KG1 (cell line): ENCODE measurements at places on chromosomes 3 and 15.
A peak's percentile ranks its signal among the peaks of the same experiment; 100 is the strongest.

DNA sequence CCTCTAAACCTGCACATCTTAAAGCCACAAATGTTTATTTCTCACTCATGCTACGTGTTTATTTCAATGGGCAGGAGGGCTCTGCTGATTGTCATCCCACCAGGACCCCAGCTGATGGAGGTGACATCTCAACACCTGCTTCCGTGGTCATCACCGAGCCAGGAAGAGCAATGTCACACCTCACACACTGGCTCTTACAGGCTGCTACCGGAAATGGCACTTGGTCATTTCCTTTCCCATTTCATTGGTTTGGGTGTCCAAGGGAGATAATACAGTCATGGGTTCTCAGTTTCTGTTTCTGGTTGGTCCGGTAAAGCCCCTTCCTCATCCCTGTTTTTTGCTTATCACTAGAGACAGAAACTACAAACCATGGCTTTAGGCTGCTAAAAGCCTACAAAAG is 41.9 kb downstream of the ABHD2 start:
- no peak for DNase-seq

- DNase-seq = no peak
These were observed 80.5 kb downstream of the UBE2E2 start for GRCh38 chr3:23283625-23284024.

DNA sequence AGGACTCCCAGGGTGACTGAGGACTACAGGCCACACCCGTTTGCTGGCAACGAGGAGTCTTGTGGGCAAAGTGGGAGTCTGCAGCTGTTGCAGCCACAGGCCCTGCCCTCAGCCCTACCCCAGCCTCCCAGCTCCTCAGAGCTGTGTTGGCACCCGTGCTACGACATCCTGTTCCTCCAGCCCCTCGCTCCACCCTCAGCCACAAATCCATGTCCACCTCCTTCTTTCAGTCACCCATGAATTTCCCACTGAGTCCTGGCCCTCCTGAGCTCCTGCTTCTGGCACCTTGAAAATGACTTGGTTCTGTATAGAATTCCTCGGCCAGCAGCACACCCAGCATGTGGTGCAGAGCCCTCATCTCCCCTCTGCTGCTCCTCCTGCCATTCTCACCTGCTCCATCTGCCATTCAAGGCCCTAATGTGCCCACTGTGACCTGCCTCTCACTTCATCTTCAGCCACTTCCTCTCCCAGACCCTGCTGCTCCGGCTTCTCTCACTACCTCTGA is 20.9 kb upstream of the VILL start:
- no peak for DNase-seq

DNA sequence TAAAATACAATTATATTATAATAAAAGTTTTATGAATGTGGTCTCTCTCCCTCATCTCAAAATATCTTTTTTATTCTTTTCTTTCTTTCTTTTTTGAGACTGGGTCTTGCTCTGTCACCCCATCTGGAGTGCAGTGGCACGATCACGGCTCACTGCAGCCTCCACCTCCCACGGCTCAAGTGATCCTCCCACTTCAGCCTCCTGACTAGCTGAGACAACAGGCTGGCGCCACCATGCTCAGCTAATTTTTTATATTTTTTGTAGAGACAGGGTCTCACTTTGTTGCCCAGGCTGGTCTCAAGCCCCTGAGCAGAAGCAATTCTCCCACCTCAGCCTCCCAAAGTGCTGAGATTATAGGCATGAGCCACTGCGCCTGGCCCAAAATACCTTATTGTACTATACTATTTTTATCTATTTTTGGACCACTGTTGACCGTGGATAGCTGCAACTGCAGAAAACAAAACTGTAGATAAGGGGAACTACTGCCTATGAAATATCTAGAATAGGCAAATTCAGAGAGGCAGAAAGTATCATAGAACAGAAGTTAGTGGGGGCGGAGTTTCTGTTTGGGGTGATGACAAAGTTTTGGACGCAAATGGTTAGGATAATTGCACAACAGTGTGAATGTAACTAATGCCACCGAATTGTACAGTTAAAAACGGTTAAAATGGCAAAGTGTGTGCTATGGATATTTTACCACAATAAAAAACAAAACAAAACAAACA is 66.6 kb downstream of the SLC12A8 start:
- DNase-seq = no peak

DNA sequence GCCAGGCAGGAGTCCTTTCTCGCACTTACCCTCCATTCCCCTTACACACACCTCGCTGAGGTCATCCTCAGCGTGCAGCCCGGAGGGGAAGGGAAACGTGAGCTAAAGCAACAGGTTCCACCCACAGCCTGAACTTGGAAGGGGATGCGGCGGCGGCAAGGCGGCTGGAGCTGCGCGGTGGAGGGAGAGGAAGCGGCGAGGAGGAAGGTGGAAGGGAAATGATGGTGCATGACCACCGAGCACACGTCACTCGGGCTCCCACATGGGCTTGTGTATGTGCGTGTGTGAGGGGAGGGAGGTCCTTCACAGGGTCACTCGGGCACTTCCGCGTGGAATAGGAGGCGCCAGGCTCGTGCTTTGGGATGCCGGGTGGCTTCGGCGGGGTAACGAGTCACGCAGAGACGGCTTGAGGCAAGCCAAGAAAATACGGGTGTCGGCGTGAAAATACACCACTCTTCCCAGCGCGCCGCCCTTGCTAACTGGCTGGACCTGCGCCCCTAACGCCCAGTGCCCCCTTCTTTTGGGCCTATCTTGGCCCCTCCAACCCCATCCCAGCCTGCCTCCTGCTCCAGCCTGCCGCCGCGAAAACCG is 225.5 kb upstream of the IL12A start:
- peak; percentile 22 for DNase-seq

- DNase-seq = no peak
These were observed 388 bp downstream of the DAPK2 start for GRCh38 chr15:64045774-64046420.

- no peak for DNase-seq
These were observed 12.6 kb upstream of the PLCL2 start for GRCh38 chr3:16871915-16872842.

GRCh38 chr3:58296269-58296668 is 9.8 kb upstream of the RPP14 start:
- DNase-seq = no peak

- DNase-seq = no peak
These were observed 185.7 kb upstream of the TBL1XR1 start for GRCh38 chr3:177382944-177383343.

DNA sequence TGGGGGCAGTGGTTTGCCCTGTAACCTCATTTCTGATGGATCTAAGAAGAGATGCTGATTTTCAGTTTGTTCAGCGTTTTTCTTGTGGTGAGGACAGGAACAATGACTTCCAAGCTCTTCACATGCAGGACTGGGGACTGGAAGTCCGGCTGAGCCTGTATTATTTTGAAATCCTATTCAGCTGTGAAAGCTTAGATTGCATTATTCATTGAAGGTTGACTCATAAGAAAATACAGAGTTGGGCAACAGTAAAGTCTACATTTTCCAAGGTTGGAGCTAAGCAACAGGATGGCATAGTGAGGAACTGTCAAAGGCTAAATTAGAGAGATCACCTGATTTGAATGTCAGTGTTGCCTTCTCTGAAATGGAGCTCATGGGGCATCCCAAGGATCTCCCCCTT is 230.9 kb upstream of the FEZF2 start:
- DNase-seq = no peak

DNA sequence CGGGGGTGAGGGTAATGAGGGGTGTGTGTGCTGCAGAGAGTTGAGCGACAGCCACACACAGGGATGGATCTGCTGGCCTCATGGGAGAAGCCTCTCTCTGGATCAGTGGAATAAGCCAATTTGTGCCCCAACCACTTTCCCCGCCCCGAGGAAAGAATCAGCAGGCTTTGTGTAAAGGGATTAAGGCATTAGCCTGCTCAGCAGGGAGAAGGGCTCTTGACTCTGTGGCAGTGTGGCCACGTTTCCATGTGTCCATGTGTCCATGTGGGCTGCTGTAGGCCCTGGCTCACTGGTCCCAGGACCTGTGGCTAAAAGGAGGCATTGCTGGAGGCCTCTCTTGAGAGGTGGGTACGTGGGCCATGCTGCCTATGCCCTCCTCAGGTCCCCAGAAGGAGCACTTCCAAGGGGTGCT is 104.7 kb downstream of the HMG20A start:
- DNase-seq = no peak

GRCh38 chr3:48428572-48429316 is 1.1 kb downstream of the PLXNB1 start:
- no peak for DNase-seq

- no peak for DNase-seq
These were observed 398.5 kb upstream of the PROK2 start for GRCh38 chr3:72183489-72183888.

GRCh38 chr3:12393894-12394293 is 90.4 kb upstream of the TSEN2 start:
- DNase-seq = no peak

DNA sequence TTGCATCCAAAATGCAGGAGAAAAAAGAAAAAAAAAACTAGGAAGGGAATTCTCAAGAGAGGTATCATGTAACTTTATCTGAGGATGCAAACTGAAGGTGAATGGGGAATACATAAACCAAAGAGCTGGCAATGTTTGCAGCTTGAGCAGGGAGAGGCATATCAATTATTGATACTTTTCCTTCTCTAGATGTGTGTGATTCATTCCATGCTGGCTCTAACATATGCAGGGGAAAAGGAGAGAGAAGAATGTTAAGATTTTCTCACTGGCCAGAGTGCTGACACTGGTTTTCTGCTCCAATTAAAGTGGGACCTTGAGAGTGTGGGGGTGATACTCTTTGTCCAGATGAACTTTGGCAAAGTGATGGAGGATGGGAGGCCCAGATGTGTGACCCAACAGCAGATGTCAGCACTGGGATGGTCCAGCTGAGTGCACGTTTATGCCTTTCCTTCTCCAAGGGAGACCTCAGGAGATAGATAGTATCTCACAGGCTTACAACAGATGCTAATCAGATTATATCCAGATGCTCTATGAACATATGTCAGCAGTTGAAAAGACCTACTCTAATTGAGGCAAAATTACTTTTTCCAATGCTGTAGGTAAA is 50.0 kb upstream of the PSMD6 start:
- DNase-seq = no peak

DNA sequence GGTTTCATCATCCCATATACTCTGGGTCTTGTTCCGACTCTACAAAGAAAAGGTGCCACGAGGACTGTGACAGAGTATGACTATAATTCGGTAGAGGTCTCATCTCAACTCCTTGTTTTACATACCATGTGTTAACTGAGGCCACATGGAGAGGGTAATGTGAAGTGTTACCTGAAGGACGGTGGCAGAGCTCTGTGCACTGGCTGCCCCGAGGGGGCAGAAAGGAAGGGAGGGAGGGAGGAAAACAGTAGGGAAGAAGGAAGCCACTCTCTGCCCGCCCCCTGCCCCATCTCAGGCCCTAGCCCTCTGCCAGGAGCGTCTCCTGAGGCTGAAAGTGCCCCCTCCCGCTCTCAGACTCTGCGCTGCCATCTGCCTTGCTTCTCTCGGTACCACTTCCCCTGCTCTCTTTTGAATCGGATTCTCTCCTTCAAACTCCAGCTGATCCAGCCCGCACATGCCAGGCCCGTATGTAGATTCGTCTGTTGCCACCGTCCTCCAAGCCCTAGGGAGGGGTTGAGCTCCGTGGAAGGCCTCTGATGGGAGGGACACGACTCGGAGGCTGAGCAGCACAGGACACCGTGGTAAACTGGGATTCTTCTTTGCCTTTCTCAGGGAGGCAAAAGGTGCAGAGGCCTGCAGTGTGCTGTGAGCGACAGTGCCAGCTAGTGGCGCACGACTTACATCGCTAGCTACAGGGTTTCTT is 70.5 kb upstream of the ATP10A start:
- no peak for DNase-seq

DNA sequence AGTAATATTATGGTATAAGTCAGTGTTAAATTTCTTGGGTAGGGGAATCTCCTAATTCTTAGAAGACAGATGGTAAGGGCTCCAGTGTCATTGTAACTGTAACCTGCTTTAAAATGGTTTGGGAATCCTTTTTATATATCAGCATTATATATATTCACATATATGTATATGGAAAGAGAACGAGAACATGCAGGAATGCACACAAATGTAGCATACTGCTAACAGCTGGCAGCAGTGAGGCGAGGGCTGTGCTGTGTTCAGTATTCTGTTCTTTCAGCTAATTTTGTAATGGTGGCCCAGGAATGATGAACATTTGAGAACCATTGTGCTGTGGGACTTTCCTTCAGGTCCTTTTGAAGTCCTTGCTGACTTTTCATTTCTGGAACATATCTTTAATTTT is 60.8 kb downstream of the EEFSEC start:
- no peak for DNase-seq

DNA sequence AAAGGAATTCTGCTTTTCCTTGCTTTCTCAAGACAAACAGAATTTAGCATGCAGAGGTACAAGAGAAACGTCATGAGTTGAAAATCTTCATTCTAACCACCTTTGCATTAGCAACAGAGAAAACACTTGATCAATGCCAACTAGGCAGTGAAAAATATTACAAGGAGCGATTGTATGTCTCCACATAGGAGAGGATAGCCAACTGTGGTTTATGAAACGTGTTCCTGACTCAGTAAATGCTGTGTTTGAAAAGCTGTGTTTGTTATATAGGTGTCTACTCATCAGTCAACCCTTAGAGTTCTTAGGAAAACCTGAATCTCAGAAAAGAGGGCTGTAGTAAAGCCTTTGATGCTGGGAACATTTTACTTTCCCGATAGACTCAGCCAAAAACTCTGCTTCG is 102.4 kb downstream of the FRMD4B start:
- DNase-seq = no peak

DNA sequence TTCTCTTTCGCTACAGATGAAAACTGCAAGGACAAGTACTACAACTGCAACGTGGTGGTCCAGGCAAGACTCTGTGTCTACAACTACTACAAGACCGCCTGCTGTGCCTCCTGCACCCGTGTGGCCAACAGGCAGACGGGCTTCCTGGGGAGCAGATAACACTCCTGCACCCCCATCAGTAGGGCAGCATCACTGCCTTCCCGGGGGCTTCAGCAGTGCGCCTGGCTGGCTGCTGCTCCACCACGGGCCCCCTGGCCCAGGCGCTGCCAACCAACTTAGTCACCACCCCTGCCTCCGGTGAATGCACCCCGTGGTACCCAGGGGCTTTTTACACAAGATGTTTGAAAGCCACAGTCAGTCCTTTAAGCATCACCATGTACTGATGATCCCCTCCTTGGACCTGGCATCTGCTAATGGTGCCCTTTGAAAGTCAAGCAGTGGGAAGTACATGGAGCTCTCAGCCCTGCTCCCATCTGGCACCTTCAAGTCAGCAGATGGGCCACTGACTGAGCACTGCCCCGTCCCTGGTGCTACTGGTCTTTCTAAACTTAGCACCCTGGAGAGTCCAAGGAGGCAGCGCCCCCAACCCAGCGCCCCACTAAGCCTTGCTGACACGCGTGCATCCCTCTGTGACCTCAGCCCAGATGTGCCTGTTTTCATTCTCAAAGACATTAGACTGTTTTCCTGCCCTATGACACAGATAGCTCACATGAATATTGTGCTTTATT is 33.0 kb upstream of the NR2E3 start:
- DNase-seq = no peak

GRCh38 chr3:127964053-127964452 is 49.0 kb downstream of the KBTBD12 start:
- no peak for DNase-seq

GRCh38 chr3:141083836-141084649 is 32.9 kb downstream of the SPSB4 start:
- no peak for DNase-seq

- no peak for DNase-seq
These were observed 488.7 kb upstream of the AGTR1 start for GRCh38 chr3:148208975-148209374.

- DNase-seq = no peak
These were observed 50.1 kb downstream of the TLE3 start for GRCh38 chr15:70047386-70048197.
